ENCODE measurements at places on chromosomes 7 and 10.

DNA sequence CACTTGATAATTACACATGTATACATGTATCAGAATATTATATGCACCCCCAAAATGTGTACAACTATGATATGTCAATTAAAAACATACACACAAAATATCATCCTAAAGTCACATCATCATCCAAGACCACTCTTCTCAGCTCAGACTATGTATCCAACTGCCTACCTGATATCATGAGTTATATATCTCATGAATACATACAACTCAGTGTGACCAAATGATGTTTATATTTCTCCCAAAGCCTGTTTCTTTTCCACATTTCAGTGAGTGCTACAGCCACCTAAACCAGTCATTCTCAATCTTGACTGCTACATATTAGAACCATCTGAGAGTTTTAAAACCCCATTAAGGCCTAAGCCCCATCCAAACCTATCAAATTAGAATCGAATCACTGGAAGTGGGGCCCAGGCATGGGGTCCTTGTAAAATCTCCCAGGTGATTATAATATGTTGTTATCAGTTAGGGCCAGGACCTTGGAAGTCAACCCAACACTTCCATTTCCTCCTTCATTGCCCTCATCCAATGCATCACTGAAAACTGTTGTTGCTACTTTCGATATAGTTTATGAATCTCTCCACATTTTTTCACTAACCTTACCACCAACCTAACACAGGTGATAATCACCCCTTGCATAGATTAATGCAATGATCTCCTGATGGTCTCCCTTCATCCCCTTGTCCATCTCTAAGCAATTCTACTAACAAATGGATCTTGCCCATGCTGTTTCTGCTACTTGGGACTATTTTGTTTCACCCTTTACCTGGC lies 53.8 kb upstream of the ITGB8 start:
- no peak for DNase-seq

- no peak for DNase-seq
These were observed 182.7 kb downstream of the ELFN1 start for GRCh38 chr7:1852517-1853430.

DNA sequence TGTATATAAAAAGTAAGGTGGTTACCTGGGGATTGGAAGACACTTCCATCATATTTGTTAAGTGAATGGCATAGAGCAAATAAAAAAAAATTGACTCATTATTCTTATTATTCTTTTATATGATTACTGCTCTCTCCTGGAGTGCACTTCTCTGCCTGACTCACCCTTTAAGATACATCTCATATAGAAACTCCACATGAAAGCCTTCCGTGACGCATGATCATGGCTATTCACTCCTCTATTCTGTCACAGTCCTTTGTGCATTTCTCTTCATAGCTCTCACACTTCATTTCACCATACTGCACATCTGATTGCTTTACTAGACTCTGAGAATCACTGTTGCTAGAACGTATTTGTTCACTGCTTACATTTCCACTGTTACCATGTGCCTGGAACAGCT lies 597.3 kb downstream of the CNTNAP2 start:
- DNase-seq, result no peak

GRCh38 chr7:57496395-57496794 lies 46.4 kb downstream of the ZNF716 start:
- DNase-seq, result no peak

- DNase-seq, result no peak
These were observed 203.3 kb upstream of the HGF start for GRCh38 chr7:81973117-81973516.

DNA sequence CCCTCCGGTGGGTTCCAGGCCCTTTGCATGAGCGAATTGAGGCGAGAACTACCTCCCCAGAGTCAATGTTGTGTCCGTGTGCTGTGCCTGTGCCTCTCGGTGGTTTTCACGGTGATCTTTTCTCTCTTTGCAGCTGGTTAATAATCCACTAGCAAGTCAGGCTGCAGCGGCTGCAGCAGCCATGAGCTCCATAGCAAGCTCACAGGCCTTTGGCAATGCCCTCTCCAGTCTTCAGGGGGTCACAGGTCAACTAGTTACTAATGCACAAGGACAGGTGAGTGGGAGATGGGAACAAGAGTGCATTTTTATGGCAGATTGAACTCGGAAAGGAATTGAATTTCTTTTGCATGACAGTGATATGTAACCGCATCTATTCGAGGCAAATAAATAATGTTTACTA lies 159.7 kb upstream of the YAE1 start:
- no peak for DNase-seq

DNA sequence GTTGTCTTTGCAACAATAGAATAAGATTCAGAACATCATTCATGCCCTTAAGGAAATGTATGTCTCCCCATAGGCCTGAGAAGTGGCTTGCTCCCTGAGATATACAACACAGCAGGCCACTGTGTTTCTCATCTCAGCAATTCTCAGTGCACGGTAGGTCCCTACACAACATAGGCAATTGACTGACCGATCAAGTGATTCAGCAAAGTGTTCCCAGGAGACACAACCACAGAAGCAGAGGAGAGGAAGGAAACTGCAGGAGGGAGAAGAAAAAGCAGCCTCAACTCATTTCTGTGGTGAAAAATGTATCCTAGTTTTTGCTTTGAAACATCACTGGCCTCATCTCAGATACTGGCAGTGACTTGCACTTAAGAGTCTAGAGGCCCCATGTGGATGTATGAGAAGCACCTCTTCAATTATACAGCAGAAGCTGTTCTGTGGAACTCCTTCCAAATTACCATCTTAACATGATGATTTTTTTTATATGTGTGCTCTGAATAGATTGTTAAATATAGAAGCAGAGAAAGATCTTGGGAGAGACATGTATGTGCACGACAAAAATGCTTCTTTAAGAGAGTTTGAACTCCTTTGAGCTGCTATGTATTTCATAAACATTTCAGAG lies 306.8 kb downstream of the XPNPEP1 start:
- no peak for DNase-seq

DNA sequence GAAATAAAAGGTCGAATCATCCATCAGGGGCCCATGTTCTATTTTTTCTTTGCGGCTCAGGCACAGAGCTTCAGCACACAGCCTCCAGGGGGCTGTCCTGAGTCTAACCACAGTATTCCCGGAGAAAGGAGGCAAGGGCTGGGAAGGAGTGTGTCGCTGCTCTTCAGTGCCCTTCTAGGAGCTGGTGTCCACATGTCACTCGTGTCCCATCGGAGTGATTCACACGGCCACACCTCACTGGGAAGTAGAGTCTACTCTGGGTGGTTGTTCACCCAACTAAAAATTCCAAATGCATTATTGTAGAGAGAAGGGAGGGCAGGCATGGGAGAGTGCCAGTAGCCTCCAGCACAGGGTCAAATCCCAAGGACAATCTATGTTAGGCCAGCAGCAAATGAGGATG lies 114.8 kb upstream of the LANCL2 start:
- no peak for DNase-seq

GRCh38 chr10:49663596-49663995 lies 15.9 kb upstream of the C10orf53 start:
- no peak for DNase-seq

GRCh38 chr10:45410807-45411606 lies 37.0 kb downstream of the ALOX5 start:
- no peak for DNase-seq

- no peak for DNase-seq
These were observed 124.1 kb upstream of the FERD3L start for GRCh38 chr7:19269301-19269700.

- peak; percentile 61 for DNase-seq
These were observed 10.8 kb upstream of the PVRIG start for GRCh38 chr7:100208911-100209408.

DNA sequence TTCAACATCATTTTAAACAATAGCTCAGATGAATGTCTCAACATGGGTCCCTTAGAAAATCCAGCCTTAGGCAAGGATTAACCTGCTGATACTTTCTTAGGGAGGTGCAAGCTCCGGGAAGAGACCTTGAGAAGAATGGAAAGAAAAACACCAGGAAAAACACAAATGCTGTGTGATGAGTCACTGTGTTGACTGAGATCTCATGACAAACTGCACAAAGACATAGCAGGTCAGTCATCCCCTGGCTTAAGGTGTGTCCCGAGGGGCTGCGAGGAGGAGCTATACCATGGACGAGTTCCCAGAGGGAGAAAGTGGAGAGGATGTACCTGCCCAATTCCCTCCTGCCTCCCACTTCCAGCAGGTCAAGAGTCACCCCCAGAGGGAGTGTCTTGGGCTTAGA lies 98.0 kb downstream of the TEX36 start:
- DNase-seq, result no peak

DNA sequence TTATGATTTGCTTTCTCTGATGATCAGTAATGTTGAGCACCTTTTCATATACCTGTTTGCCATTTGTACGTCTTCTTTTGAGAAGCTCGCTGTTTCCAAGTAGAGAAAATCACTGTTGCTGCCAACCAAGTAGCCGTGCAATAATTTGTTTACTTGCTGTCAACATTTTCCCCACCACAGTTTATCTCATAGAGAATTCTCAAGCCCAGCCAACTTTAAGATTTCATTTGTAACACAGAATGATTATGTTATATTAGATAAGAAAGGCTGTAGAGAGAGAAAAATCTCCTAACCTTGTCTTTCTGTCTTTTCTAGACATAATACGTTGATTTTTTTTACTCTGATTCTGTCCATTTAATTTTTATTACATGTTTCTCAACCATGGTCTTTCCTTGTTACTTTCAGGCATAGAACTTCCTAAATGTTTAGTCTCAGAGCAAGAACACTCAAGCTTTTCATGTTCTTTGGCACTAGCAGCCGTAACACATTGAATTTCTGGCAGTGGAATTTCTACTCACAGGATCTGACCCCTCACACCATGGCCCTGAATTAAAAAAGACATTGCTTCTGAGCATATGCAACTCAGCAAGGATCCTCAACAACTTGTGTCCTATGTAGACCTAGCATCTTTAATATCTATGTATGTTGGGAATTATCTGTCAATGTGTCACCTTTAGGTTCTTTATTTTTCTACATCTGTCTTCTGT lies 23.1 kb downstream of the RPA3 start:
- DNase-seq, result no peak

GRCh38 chr7:108045669-108046068 lies 42.7 kb upstream of the LAMB1 start:
- no peak for DNase-seq

GRCh38 chr10:30997536-30998235 lies 34.0 kb downstream of the ZNF438 start:
- DNase-seq, result no peak

DNA sequence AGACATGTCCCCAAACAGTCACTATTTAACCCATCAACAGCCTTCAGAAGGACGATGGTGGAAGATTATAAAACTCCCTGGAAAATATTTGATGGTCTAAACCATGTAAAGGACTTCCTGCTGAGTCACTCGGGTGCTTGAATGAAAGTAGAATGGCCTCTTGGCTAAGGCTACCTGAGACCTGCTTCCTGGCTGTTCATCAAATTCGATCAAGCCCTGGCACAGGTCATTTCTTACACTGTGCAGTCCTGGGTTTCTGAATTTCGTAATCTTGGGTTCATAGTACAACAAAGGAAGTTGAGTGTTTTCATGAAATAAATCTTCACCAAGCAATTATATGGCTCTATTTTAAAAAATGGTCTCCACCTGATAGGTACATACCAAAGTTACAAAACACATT lies 260.3 kb upstream of the RNF32 start:
- DNase-seq, result no peak

GRCh38 chr10:58177362-58177947 lies 90.2 kb downstream of the IPMK start:
- DNase-seq, result no peak

DNA sequence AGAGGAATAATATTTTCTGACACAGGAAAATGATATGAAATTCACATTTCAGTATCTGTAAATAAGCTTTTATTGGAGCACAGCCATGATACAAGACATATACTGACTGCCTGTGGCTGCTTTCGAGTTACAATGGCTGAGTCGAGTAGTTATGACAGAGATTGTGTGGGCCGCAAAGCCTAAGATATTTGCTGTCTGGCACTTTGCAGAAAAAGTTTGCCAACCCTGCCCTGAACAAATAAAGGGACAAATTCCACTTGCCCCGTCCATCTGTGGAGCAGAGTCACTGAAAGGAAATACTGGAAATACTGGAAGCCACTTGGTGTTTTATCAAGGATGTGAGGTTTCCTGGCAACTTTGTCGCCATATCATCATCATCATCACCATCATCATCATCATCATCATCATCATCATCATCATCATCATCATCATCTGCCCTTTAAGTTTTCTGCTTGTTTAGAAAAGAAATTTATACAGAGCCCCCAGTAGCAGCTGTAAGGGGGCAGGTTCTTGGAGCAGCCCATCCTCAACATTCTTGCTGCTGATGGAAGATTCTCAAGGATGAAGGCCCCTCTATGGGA lies 85.8 kb downstream of the TCF7L2 start:
- no peak for DNase-seq

GRCh38 chr10:101089520-101090299 lies 27.9 kb downstream of the KAZALD1 start:
- no peak for DNase-seq

DNA sequence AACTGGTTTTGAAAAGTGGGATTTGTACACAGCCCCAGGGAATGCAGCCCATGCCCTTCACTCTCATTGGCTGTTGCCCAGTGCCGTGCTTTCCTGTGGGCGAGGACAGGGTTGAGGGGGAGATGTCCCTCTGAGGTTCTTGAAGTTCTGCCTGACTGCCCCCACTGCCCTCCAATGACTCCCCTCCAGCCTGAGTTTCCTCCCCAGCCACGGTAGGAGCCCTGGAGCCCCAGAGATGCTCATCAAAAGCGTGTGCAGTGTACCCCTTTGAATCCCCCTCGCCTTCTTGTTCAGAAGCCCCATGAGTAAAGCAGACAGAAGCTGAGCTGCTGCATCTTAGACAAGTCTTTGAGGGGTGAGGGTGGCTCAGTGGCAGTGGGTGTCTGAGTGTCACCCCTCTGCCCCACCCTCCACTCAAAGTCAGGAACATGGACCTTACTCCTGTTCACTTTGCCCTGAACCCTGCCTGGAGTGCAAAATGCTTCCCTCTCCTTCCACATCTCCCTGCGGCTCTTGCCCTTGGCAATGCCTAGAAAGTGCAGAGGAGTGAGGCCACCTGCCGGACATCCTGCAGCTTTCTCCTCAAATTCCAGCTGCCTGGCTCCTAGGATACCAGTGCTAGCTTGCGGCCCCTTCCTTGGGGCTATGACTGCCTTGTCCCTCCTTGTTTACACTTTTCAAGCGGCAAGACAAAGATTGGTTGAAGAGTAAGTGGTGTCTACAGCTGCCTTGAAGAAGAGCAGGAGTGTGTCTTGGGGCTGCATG lies 19.9 kb downstream of the FAM241B start:
- no peak for DNase-seq
